ENCODE measurements at places on chromosomes 3 and 15.

GRCh38 chr15:89075846-89076245 lies 12.4 kb upstream of the ABHD2 start:
- peak; percentile 73 for DNase-seq

DNA sequence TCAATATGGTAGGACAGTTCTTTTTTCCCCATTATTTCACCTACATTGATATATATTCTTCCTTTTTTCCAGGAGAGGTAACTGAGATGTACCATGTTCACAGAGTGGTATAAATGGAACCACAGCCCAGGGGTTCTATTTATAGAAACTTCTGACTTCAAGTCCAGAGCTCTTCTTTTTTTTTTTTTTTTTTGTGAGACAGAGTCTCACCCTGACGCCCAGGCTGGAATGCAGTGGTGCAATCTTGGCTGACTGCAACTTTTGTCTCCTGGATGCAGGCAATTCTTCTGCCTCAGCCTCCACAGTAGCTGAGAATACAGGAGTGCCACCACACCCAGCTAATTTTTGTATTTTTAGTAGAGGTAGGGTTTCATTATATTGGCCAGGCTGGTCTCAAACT lies 267.1 kb upstream of the TPRG1 start:
- peak; percentile 21 for DNase-seq

DNA sequence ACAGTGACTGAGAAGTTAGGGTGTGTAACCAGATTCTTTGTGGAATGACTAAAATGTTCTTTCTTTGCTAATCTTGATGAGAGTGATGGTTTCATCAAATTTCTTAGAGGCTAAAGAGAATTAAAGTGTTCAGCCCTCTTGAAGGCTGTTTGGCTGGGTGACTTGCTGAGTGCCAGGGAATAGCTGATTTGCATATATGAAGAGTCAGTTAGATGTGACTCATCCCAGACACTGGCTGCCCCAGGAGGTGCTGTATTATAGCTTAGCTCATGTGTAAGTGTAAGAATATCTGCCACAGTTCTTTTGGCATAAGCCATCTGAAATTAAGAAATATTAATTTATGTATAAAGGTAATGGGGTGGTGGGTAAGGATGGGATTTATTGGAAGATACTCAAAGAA lies 535.1 kb downstream of the NLGN1 start:
- DNase-seq, result no peak

GRCh38 chr15:41018534-41018933 lies 65.3 kb downstream of the CHAC1 start:
- peak; percentile 16 for DNase-seq

- DNase-seq, result no peak
Measured at GRCh38 chr15:68495981-68496705, 64.2 kb upstream of the ITGA11 start.

GRCh38 chr3:167989999-167990398 lies 105.7 kb downstream of the GOLIM4 start:
- DNase-seq, result no peak

Measured in suppressor macrophage treated with lipopolysaccharide for 4 hours (primary cell).